ENCODE measurements at places on chromosomes 3 and 15.

- DNase-seq = peak; percentile 84
Observed at GRCh38 chr3:49092938-49093852, 676 bp downstream of the QRICH1 start.

DNA sequence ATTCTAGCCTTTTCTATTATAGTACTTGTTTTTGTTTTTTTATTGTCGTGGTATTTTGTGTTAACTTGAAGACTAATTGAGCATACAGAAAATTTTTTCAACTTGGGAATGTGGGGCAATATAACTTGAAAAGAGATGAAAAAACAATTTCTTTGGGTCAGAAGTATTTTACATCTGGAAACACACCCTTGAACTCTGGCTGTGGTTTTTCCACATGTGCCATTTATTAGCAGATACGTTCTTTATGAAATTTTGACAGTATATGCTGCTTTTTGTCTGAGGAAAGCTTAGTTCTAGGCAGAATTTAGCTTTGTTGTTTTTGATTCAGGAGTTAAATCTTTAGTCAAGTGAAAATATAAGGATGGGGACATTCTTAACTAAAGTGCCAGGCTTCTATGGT lies 44.7 kb downstream of the TCF12 start:
- no peak for DNase-seq

- no peak for DNase-seq
Observed at GRCh38 chr3:187291512-187292132, at the start of gene MASP1. Gene MASP1 (minus strand): TSS chr3:187291737. CDS start chr3:187291632, 105 bp downstream.

GRCh38 chr15:92869263-92869940 lies 30.7 kb upstream of the CHD2 start:
- no peak for DNase-seq

DNA sequence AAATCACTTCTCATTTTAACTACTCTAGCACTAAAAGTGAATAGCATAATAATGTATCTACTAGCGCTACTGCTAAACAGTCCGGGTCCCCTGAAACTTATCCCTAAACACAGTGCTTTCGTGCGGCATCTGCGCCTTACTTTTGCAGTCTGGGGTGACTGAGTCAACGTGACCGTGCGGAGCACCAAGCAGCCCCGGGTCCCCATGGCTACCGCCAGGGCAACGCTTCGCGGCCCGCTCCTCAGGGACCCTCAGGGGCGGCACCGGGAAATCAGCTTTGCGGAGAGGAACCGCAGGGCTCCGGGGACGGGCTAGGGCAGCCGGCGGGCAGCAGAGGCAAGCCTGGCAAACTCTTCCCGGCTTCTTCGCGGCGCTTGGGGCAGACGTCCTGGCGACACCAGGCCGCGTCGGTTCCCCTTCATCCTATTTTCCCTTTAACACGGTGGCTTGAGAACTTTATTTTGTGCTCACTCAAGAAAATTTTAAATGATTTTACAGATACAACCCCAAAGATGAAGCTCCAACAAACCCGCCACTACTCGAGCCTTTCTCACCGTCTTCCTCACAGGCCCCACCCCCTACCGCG lies 757 bp upstream of the DIPK2A start:
- peak; percentile 58 for DNase-seq

GRCh38 chr3:23480329-23480714 lies 277.2 kb downstream of the UBE2E2 start:
- DNase-seq = no peak

GRCh38 chr15:49441816-49442215 lies 18.8 kb downstream of the FGF7 start:
- DNase-seq = no peak

DNA sequence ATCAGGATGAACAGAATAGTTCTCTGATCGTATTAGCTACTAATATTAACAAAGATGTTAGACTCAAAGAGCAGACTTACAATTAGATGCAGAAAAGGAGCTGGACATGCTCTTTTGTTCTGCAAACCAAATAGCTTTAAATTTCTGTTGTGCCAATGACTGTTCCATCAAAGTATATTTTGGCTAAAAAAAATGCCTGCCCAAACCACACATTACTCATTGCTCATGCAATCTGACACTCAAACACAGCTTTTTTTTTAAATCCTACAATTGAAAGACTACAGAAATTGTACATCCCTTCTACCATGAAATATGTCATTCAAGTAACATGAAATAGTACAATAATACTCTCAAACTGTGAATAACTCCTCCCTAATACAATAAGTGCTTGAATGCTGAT lies 48.6 kb downstream of the SHOX2 start:
- DNase-seq = no peak

GRCh38 chr15:40793216-40793989 lies 13.5 kb upstream of the ZFYVE19 start:
- DNase-seq = no peak

DNA sequence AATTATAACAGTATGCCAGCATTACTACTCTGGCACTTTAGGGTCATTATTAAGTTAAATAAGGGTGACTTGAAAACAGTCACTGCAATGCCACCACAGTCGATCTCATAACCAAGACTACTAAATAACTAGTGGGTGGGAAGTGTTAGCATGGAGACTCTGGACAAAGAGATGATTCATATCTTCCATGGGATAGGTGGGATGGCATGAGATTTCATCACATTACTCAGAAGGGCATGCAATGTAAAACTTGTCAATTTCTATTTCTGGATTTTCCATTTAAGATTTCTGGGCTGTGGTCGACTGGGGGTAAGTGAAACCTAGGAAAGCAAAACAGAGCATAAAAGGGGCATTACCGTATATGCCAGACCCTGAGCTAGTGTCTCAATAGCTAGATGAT lies 538.9 kb upstream of the GRM7 start:
- DNase-seq = no peak

- no peak for DNase-seq
Observed at GRCh38 chr3:134535186-134535970, 49.5 kb downstream of the CEP63 start.

Data from activated CD4-positive, CD25-positive, alpha-beta regulatory T cell treated with anti-CD3 and anti-CD28 coated beads, Interleukin-2, amount 50 U/mL, for 72 hours (primary cell).